MCF 10A (cell line): ENCODE measurements at places on chromosomes 6 and 20. TPM values are rescaled to one million over a fixed set of nuclear protein-coding genes. Genes with fewer than 3 reads are reported as not detected.
A peak's percentile ranks its signal among the peaks of the same experiment; 100 is the strongest.

DNA sequence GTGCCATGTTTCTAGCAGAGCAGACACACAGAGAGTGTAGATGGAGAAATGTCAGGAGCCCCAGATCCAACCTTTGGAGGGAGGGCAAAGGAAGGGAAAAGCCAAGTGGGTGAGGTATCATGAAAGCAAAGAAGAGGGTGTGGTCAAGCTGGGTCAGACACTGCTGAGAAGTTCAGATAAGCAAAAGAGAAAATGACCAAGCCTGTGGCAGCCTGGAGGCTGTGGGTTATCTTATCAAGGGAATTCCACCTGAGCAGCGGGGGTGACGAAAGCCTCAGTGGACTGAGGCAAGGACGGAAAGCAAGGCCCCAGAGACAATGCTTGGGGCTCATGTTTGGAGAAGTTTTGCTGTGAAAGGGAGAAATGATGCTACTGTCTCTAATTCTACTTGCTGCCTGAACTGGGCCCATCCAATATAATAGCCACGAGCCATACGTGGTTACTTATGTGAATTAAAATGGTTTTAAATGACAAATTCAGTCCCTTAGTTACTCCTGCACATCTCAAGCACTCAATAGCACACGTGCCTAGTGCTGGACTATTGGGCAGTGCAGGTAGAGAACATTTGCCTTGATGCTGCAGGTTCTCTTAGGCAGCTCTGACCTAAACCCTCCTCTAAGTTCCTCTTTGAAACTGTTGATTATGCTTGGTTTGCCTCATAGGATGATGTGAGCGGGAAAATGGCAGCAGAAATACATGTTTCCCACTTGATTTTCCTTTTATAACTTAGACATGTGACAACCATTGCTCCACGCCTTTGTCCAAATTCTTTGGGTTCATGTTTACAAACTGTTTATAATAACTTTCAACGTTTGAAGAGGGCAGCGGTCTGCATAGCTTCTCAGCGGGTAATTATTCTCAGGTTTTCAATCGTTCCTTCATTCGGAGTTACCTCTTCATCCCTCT, 63.7 kb downstream of the SLC22A23 start:
- DNase-seq = no peak

The BPI gene
- not detected in 2 replicates for total RNA-seq

DNA sequence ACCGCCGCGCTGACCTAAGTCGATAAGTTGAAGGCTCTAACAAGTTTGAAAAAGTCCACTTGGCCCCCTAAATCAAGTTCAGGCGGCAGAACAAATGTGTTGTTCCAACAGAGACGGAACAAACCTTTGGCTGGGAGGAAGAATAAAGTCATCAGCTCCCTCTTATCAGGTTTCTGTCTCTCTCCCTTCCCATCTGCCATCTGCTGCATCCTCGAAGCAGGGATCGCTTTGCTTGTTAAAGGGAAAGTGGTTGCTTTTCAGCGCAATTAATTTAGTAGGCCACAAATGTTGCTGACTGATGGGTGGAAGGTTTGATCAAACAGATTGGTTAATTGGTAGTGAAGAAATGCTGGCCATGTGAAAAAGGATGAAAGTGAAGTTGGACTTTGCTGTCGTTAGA, 64.3 kb downstream of the CDH4 start:
- DNase-seq = no peak

GRCh38 chr6:111804627-111805235, 68.5 kb downstream of the FYN start:
- no peak for DNase-seq

The GSTA3 gene
- not detected in 2 replicates for total RNA-seq

The C6orf15 gene
- total RNA-seq = not detected in 2 replicates

DNA sequence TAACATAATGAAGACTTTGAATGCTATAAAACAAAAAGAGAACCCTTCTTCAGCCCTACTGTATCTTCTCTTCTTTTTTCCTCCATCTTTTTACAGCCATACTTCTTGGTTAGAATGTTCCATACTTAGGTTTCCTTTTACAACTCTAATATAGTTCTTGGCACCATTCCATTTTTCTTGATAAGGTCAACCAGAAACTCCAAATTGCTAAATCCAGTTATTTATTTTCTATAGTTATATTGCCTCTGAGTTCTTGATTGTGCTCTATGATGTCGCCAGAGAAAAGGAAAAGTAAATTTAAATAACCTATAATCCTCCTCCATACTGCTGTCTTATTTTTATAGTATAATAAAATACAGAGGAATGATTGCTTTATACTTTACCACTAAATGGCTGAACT, 26.7 kb upstream of the COL10A1 start:
- no peak for DNase-seq

The TNXB gene
- 3.0 and 4.3 TPM in 2 replicates for total RNA-seq

DNA sequence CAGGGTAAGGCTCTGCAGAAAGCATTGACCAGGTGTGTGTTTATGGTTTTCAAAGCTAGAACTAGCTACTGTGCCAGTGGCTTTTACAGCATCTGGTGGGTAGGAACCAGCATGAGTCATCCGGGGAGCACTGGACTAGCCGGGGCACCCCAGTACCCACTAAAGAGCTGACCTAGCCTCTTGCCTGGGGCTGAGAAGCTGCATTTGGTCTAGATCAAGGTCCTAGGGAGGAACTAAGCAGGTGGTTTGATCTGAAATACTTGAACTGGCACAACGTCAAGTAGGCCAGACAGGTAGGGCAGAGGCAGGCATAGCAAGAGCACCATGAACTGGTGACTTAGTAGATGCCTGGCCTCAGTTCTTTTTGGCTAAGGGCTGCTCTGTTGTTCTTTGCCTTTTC, 109.8 kb upstream of the PTPRK start:
- peak; percentile 41 for DNase-seq

DNA sequence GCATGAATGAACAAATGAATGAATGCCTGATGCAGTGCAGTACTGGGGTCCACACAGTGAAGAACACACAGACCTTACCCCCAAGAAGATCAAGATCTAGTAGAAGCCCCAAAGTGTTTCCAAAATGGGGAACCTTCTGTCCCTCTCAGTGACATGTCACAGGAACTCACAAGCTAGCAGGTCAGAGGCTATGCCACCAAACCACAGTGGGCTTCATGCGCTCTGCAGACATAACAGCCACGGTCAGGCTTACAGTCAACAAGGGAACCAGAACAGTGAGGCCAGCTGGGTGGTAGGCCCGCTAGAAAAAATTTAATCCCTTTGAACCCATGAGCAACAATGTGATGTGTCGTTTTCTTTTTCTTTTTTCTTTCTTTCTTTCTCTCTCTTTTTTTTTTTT, 20.2 kb upstream of the ARFGEF2 start:
- DNase-seq = no peak

The CTAGE9 gene
- not detected in 2 replicates for total RNA-seq

The THEMIS gene
- total RNA-seq = not detected in 2 replicates

The RBBP8NL gene
- total RNA-seq = not detected in 2 replicates

DNA sequence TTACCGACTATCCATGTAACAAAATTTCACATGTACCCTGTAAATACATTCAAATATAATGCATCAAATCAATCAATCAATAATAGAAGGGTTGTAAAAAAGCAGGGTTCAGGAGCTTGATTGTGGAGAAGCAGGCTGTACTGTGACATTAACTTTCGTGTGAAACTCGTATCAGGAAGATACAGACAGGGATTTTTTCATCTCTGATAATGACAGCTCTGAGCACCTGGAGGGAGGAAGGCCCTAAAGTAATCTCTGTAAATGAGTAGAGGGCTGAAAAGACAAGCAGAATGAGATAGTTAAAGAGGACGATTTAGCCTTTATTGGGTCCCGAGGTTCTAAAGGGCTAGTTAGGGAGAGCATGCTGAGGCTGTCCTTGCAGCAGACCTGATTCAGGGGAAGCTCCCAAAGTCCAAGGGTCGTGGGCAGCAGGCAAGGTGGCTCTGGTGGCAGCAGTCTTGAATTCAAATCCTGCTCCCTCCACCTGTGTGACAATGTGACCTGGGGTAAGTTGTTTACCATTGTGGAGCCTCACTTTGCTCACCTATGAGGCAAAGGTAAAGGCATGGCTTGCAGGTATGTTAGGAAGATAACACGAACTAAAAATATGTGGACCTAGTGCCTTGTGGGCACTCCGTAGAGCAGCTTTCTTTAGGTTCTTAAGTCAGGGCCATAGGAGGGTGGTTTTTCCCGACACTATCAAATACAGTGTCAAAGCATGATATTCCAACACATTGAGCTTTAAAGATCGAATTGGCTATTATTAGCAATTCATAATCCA, 219.4 kb upstream of the MYLIP start:
- DNase-seq = no peak

GRCh38 chr20:40694246-40694645, 5.2 kb upstream of the MAFB start:
- no peak for DNase-seq

The TTLL9 gene
- total RNA-seq = 0.19 TPM in 1 of 2 replicates, not detected in the other

The NTSR1 gene
- 4.5 and 6.2 TPM in 2 replicates for total RNA-seq

- DNase-seq = no peak
These were observed 164.2 kb downstream of the NFATC2 start for GRCh38 chr20:51378171-51378928.
